Activated CD8-positive, alpha-beta T cell treated with anti-CD3 and anti-CD28 coated beads, Interleukin-2, amount 10 ng/mL, durations not matched to agents 7 days and 5 days (primary cell): ENCODE measurements at places on chromosomes 13 and 19. TPM values are rescaled to one million over a fixed set of nuclear protein-coding genes. Genes with fewer than 3 reads are reported as not detected.

Gene CEACAM1
- total RNA-seq, result 22.5 TPM

GRCh38 chr13:19632915-19633478 lies 462 bp upstream of the MPHOSPH8 start:
- no peak for DNase-seq

GRCh38 chr19:40582467-40582866 lies 5.8 kb downstream of the SHKBP1 start:
- DNase-seq, result no peak

- no peak for DNase-seq
Measured at GRCh38 chr13:78631077-78631476, 27.7 kb upstream of the POU4F1 start.
